ENCODE measurements at places on chromosomes 12 and 14.

DNA sequence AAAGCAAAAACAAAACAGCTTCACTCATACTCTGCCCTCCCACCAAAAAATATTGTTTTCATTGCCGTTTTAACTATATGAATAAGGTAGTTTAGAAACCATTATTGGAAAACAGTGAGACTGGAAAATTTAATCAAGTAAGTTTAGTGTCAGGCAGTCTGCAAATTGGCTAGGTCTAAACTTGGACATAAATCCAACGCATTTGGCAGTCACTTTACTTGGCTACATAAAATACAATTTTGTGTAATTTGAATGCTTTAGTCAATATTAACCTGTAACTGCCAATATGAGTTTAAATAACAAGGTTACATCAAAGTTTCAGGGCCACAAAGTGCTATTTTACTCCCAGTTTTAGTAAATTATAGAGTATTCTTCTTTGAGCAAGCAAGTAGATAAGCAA, 202.3 kb upstream of the SLC38A2 start:
- no peak for DNase-seq

- DNase-seq = no peak
Measured at GRCh38 chr14:105427412-105427811, 7.8 kb downstream of the MTA1 start.

DNA sequence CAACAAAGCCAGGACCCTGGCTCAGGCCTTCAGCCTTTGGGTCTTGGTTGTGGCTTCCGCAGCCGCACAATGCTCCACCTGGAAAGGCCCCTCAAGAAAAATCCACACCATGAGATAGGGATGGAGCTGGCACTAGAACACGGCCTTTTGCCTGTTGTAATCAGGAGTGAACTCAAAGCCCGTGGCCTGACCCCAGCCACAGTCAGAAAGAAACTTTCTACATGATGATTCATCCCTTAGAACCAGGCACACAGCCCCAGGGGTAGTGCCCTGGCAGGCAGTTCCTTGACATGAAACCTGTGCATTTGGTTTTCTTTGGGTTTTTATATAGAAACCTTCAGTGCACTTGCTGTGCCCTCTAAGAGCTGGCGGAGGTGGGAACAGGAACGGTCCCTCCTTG, 5.1 kb downstream of the CLMN start:
- DNase-seq = no peak

GRCh38 chr12:3161861-3162260, 84.7 kb downstream of the TSPAN9 start:
- no peak for DNase-seq

DNA sequence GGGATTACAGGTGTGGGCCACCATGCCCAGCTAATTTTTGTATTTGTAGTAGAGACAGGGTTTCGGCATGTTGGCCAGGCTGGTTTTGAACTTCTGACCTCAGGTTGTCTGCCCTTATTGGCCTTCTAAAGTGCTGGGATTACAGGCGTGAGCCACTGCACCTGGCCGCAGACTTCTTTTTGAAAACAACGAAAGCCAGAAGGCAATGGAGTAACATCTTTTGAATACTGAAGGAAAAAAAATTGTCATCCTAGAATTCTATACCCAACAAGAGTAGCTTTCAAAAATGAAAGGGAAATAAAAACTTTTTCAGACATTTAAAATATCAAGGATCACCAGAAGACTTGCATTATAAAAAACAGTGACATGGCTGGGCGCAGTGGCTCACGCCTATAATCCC, 38.7 kb upstream of the CTDSP2 start:
- DNase-seq = no peak

DNA sequence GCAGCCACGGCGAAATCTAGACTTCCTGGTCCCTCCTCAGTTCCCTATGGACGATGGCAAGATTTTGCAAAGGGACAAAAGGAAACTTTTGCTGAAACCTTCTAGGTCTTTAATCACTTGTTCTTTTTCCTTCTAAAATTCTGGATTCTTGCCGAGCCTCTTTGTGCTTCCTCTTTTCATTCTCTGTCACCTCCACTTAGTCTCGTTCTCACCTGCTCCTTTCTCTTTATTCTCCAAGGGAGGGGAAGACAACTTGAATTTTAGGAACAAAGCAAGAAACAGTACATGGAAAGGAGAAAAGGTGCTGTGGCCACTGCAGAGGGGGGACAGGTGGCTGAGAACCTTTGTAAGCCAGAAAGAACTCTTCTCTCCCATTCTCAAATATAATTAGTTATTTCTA, 194.8 kb downstream of the CACNA1C start:
- DNase-seq = no peak

DNA sequence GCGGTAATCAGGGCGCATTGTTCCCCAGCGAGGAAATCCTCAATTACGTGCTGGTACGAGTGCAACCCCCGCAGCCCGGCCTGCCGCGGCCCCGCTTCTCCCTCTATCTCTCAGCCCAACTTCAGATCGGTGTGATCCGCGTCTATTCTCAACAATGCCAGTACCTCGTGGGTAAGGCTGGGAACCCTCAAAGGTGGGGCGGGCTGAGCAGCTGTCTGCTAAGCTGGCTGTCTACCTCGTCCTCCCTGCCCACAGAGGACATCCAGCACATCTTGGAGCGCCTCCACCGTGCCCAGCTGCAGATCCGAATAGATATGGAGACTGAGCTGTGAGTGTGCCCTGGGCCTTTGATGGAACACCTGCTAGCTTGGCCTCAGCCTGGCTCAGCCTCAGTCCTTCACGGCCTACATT, 996 bp downstream of the REC8 start:
- no peak for DNase-seq

DNA sequence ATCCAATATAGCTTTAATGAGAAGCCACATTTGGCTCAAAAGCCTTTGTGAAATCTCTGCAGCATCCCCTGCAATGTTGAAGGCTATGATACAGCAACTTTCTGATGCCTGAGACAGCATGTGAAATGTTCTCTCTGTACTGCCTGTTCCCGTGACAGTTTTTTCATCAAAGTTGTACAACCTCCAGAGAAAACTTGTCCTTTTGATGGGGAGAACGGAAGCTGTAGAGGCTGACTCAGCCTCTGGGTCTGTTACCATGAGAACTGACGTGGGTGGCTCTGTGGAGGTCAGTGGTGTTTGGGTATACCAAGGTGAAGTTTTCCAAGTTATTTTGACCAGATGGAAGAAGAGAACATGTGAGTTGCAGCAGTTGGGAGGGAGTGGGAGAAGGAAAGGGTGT, 17.0 kb downstream of the SLC4A8 start:
- DNase-seq = no peak

- DNase-seq = peak; percentile 96
Measured at GRCh38 chr12:127125607-127126259, 1141.2 kb upstream of the TMEM132C start.

DNA sequence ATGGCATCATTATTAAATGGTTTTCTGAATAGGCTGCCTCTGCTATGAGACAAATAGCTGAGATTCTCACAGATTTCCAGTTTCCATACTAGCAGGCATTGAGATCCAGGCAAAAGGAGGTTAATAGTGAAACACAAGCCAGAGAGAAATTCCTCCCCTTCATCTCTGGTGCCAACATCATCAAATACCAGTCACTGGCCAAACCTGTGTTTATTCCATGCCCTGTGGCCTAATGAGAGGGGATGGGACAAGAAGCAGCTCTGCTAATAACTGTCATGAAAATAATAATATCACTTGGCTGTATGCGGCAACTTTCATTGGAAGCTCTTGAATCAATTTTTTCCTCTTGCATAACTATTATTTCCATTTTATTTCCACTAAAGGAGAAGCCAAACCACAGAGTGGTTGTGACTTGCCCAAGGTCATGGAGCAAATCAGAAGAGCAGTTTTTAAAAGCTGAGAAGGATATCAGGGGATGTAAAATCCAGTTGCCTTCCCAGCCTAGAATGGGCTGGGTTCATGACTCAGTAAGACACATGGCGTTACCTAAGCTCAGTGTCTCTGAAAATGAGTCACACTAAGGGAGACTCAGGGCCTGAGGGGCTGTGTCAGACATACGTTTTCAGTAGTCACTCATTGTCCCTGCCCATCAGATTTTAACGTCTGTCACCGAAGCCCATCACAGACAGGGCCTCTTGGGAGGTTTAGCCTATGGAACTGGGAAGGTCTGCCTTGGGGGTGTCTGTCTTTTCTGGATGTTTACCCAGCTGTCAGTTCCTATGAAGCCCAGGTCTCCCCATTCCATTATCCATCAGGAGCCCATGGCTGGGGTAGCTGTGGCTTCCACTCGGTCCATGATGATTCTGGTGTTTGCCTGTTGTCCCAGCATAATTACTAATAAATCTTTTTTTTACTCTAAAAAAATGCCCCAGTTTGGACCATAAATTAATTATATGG, 208.8 kb upstream of the EEA1 start:
- peak; percentile 52 for DNase-seq

GRCh38 chr12:111035578-111036301, 115.4 kb upstream of the MYL2 start:
- DNase-seq = no peak

DNA sequence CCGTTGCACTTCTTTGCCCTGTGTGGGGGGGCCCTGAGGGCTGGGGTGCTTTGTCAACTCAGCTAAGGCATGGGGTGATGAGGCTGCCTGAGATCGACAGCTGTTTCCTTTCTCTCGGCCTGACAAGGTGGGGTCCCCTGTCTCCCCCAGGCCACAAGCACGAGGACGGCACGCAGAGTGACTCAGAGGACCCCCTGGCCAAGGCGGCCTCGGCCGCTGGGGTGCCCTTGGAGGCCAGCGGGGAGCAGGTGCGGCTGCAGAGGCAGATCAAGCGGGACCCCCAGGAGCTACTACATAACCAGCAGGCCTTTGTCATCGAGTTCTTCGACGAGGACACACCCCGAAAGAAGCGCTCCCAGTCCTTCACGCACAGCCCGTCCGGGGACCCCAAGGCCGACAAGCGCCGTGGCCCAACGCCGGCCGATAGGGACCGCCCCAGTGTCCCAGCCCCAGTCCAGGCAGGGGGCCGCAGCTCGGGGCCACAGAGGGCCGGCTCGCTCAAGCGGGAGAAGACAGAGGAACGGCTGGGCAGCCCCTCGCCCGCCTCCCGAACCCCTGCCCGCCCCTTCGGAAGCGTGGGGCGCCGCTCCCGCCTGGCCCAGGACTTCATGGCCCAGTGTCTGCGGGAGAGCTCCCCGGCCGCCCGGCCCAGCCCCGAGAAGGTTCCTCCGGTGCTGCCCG, 18.8 kb downstream of the CEP170B start:
- DNase-seq = no peak

Measured in LoVo (cell line).